Retina (tissue), 1 donor: ENCODE measurements at places on chromosomes 16 and 17.
A peak's percentile ranks its signal among the peaks of the same experiment; 100 is the strongest.

DNA sequence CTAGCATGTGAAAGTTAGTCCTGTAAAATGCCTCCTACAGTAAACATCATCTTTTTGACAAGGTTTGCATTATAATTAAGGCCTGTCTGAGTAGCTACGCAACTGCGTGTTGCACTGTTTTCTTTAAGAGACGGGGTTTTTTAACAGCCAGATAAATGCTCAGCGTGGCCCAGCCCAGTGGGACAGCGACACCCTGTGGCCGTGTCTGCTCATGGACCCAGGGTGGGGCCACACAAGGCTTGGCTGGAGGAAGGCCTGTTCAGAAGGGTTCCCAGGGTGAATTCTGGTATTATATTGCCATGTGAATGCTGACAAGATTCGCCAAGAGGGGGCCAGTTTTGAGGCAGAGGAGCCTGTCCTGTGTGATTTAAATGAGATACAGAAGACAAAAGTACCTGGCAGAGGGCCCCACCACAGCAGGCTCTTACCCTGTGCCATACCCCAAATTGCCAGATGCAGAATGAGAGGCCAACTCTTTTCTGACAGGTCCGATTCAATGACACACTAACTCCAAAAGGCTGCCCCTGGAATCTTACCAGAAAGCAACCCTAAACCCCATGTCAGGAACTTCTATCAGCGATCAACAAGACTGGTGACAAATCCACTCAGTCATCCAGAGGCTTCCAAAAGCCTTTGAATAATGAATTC lies 65.9 kb upstream of the IRX6 start:
- DNase-seq: peak; percentile 73

DNA sequence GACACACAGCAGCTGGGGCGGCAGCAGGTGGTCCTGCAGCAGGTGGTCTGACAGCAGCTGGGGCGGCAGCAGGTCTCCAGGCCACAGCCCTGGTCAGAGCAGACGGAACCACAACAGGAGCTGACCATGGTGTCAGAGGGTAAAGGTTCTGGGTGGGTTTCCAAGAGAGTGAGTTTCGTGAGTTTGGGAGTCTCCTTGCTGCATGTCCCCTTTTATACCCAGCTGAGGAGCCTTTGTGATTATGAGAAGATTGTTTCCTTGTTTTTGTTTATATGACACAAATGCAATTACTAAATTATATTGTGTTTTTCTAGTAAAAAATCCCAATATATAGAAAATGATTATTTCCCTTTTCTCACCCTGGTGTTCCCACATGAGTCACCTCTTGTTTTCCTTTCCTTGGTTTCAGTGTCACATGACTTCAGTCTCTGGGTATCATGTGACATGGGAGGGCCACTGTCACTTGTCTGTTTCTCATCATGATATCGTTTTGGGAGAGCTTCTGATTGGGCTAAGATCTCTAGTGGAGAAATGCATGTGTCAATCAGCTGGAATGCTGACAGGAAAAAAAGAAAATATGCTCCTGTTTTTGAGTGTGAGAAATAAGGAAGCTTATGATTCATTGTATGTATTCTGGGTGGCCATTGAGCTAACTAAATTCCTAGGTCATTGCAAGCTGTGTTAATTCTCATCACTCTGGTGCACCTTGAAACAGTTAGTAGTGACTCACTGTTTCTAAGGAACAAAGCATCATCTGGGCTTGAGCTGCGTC lies at the start of gene KRTAP4-6:
Gene KRTAP4-6 (minus strand): TSS at position 185 of the 772 bp plus-strand sequence. CDS start 57 bp downstream, at position 128.
- DNase-seq: no peak

GRCh38 chr16:75624921-75625334 lies 1.8 kb upstream of the ADAT1 start:
- no peak for DNase-seq

- DNase-seq: peak; percentile 24
Measured at GRCh38 chr16:69089091-69089910, 16.2 kb upstream of the HAS3 start.

DNA sequence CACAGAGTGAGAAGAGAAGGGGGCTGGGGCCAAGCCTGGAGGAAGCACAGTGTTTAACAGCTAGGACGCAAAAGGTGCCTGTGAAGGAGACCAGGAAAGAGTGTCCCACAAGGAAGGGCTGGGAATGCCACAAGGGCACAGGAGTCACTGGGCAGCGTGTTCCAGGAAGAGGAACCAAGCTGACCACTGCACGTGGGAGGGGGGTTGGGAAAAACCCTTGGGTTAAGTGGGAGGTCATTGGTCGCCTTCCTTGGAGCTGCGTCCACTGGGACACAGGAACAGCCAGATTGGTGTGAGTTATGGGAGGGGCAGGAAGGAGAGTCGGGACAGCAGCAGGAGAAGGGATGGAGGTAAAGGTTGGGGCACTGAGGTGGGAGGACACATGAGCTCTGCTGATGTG lies 12.9 kb downstream of the TTYH2 start:
- DNase-seq: no peak

DNA sequence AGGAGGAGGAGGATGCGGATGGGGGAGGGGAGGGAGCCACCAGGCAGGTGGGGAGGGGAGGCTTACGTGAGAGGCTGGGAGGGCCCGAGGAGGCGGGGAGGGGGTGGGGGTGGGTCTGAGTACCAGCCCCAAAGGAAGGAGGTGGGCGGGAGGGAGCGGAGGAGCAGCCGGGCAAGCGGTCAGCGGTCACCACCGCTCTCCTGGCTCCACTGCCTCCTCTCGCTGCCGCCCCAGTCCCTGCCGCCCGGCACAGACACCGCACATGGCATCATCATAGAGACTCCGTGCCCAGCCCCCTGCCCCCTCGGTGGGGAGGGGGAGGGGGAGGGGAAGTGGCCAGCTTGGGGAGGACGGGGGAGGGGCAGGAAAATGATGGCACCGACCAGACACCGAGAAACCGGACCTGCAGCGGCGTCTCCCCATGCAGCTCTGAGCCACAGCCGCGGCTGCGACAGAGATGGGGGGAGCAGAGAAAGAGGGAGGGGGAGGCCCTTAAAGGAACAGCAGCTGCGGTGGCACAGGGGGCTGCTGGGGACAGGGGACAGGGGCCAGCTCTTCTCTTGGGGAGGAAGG lies at the start of gene TLCD3B:
Gene TLCD3B (minus strand): TSS at position 431 of the 573 bp plus-strand sequence. CDS start 744 bp downstream, outside the sequence.
- no peak for DNase-seq

GRCh38 chr17:69254187-69254586 lies 25.6 kb upstream of the ABCA10 start:
- DNase-seq: no peak

DNA sequence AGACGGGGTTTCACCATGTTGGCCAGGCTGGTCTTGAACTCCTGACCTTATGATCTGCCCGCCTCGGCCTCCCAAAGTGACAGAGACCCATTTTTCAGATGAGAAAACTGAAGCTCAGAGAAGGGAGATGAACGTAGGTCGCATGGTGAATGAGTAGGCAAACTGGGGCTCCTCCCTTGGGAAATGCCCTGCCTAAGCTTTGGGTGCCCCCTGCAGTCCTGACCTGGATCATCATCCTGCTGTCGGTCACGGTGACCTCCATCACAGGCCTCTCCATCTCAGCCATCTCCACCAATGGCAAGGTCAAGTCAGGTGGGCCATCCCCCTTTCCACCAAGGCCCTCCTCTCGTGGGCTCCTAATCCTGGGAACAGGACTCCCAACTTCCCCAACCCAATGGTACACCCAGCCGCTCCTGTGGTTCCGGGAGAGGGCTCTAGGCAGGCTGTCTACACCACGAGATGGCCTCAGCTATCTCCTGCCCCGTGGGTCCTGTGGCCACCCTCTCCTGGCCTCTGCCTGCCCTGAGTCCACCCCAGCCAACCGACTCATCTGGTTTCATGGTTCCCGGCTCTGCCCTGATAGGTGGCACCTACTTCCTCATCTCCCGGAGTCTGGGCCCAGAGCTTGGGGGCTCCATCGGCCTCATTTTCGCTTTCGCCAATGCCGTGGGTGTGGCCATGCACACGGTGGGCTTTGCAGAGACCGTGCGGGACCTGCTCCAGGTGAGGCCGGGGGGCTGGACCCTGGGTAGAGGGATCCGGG lies 4.7 kb downstream of the SLC12A3 start:
- DNase-seq: no peak

DNA sequence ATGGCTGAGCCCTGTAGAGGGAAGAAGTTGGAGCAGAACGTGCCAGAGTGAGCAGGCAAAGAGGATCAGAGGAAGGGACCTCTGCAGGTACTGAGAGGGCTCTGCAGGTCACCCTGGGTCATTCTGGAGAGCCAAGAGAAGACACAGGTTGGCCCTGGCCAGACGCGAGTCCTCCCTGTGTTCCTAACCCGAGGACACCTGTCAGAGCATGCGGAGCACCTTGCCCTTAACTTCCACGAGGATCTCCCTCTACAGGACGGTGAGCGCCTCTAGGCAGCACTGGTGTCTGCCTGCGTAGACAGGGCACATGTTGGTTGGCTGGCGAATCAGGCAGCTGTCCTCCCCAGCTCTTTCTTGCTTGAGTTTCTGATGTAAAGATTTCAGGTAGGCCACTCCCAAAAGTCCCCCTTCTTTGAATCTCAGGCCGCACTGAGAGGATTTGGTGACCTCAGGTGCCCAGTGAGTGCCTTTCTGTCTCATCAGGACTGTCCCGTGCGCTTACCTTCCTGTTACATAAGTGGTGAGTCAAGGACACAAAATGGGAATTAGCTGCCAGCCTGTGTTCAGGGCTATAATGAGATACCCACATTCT lies 45.3 kb downstream of the MPRIP start:
- no peak for DNase-seq

DNA sequence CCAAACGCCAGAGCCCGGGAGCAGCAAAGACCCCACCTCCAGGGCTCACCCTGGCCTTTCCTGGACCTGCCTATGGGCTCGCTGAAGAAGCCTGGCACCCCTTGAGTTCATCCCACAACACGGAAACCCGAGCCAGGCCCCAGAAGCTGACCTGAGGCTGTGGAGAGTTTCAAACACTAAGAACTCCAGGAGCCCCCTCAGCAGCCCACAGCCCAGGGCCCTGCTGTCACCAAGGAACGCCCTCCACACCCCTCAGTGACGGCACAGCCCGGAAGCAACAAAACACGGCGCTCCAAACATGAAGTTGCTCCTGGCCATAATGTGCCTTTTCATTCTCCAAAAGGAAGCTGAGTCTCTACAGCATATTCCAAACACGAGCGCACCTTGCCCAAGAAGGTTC lies 9.2 kb downstream of the SLC38A10 start:
- no peak for DNase-seq

DNA sequence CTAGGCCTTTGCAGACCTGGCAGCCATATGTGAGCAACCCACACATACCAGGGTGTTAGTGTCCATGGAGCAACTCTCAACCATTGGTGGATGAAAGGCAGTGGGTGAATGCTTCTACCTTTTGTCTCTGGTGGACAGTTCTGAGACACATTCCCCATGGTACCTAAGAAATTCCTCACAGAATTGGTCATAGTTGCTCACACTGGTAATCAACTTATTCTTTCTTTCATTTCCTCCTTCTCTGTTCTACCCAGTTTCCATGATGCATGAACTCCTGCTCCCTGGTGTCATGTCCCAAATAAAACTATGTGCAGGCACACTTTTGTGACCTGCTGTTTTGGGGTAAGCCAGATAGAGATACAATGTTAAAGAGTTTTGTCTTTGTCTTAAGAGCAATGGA lies 33.2 kb upstream of the MPHOSPH6 start:
- no peak for DNase-seq

DNA sequence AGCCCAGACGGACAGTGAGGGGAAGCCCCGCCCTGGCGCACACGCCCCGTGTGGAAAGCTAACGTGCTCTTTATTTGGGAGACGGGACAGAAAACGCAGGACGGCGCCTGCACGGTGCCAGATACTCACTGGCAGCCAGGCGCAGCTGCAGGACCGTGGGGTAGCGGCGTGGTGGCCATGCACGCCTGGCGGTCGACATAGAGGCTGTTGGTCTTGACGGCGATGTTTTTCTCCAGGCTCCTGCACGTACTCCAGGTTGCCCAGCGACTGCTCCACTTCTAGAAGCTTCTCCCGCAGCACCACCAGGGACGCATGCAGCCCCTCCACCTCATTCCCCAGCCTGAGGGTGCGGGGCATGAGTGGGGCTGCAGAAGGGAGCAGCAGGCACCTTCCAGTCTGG lies 5.1 kb upstream of the C1QTNF8 start:
- DNase-seq: peak; percentile 39

GRCh38 chr16:64589836-64590235 lies 532.0 kb downstream of the CDH11 start:
- no peak for DNase-seq

- no peak for DNase-seq
Measured at GRCh38 chr17:79457376-79457775, 153.5 kb downstream of the RBFOX3 start.

DNA sequence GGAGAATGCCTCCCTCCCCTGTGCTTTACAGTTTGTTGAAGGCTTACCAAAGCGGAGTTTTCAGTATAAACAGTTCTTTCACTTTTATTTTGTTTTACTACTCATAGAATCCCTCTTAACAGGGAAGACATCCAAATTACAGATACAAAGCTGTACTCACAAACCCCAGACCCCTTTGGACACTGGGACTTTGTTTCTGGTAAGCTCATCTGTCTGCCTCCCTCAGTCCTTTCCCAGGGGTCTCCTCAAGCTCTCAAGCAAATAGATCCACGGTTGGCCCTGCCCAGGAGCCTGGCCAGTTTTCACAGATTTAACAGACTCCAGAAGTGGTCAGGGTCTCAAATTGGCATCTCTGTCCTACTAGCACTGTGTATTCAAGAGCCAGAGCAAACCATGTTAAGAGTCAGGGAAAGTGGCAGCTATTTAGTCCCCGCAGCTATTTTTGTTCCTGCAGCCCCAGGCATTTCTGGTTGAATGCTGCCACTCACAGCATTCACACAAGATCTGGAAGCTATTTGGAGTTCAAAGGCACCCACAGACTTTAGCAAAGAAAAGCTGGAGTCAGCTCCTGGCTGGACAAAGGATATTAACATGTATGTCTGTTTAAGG lies 54.2 kb downstream of the TMEM100 start:
- no peak for DNase-seq

DNA sequence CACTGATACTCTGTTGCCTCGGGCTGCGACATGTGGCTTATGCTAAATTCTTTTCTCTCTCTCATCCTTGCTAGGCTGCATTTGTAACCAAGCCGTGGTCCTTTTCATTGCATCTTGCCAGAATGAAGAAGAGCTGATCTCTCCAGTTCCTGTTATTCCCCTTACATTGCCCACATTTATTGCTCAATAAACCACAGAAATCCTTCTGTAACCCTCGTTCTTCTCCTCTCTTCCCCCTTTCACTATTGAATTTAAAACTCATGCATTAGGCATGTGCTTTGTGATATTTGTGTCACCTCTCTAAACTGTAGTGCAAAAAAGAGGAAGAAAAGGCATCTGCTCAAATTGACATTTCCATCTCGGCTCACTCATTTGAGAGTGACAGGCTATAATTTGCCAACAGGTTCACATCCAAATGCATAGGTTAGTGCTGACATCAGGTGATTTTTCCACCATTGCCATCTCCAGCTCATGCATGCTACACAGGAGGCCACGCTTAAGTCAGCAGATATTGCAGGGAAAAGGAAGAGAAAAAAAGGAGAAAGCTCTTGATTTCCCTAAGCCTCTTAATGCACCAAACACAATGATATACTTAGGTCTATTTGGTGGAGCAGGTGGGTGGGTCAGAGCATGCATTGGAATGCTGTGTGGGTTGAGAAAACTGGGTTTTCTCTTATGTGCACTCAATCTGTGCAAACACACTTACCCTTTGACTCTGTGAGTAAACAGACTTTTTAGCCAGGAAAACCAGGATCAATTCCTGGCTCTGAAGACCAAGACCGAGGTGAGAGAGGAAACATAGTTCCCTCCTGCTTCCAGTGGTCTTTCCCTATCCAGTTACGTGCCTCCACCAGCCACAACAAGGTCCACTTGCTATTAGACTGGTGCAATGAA lies 642.7 kb downstream of the HS3ST4 start:
- DNase-seq: no peak
